ENCODE measurements at places on chromosomes 5 and 9.

DNA sequence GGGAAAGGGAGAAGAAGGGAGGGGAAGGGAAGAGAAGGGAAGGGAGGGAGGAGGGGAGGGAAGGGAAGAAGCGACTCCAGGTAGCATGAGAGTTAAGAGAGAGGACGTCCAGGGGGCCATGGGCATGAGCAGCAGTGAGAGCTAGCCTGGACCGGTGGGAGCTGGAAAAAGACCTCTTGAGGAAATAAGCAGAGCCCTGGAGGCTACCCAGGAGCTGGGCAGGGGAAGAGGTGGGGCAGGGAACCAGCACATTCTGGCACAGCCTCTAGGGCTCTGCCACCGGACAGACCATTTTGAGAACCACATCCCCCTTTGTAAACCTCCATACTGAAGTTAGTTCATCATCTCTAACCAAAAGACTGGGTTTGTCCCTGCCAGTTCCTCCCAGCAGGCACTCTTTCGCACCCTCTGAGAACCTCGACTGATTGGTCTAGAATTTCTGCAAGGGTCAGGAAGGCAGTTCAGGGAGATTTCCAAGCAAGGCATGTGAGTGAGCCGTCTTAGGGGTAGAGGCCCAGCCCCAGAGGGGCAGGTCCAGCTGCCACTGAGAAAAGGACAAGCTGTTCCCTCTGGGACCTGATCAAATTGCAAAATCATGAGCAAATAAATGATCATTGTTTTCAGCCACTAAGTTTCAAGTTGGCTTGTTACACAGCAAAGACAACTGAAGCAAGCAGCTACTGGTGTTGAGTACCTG is 11.6 kb downstream of the NAIF1 start:
- DNase-seq: no peak

GRCh38 chr5:53151713-53152458 is 42.3 kb upstream of the MOCS2 start:
- DNase-seq: no peak

- peak; percentile 5 for DNase-seq
Measured at GRCh38 chr5:149664666-149665415, 65.3 kb upstream of the PPARGC1B start.

GRCh38 chr9:129258124-129258822 is 80.2 kb upstream of the IER5L start:
- peak; percentile 41 for DNase-seq

DNA sequence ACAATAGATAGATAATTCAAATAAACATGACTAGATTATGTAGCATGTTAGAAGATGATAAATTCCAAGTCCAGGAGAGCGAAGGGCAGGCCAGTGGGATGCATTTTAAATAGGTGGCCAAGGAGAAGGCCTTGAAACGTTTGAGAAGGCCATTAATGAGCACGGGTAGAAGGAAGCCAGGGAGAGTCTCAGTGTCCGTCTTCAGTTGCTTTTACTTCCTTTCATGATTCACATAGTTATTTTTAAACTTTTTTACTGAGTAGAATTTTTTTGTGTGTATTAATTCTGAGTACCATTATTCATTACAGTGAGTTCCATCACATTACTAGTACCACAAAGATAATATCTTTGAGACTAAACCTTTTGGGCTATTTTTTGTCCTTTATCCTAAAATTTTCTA is 259.2 kb downstream of the ARRDC3 start:
- DNase-seq: no peak

GRCh38 chr9:18020121-18020745 is 441.4 kb downstream of the SH3GL2 start:
- DNase-seq: no peak

GRCh38 chr9:122333169-122333808 is 37.5 kb upstream of the PTGS1 start:
- DNase-seq: no peak

DNA sequence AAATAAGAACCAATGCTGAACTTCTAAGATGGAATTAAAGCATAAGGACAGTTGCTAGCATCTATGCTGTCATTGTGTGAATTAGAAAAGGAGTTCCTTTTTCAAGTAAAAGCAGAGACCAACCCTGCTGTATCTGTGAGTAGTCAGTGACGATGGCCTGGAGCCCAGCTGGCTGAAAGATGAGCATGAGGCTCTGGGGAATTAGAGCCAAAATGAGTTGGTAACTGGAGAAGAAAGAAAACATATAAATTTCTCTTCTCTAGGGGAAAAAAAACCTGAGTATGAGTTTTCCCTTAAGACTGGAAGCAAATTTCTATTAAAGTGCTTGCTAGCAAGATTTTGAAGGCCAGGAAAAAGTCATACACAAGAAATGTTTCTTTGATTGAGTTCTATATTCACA is 1.6 kb upstream of the SPZ1 start:
- peak; percentile 61 for DNase-seq

GRCh38 chr5:132384506-132385050 is 15.1 kb downstream of the SLC22A5 start:
- DNase-seq: no peak

DNA sequence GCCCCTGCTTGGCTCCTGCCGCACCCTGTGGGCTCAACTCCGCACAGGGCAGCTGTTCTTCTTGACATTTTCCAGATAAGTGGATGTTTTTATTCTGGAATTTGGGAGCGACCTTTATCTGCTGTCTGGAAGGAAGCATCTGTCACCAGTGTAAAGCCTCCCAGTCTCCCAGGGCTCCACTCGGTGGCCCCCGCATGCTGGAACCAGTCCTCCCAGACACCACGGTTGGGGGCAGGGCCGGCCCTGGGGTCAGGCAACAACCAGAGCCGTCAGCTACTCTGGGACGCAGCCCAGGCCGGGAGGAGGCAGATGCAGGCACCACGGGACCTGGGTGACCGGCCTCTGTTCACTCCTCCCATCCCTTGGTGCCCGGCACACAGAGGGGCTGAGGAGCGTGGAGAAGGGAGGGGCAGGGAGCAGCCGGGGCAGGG is 92.8 kb upstream of the ADAMTS2 start:
- peak; percentile 23 for DNase-seq

GRCh38 chr5:167982-168660 is 23.2 kb upstream of the LRRC14B start:
- DNase-seq: no peak

- no peak for DNase-seq
Measured at GRCh38 chr9:105291938-105292337, 47.5 kb downstream of the SLC44A1 start.

DNA sequence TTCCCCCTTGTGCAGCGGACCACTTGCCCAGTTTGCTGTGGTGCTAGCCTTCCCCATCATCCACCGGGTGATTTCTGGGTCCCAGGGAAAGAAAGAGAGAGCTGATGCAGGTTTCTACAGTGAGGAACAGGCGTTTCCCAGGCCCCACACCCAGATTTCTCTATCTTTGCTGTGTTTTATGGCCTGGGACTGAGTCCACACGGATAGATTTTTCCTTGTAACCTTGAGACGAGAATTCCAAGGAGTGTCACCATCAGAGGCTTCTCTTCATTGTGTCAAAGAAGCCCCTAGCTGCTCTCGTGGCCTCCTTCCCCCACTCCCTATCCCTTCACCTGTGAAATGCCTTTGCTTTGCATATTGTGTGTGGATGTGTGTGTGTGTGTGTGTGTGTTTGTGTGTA is 21.2 kb upstream of the FGFR4 start:
- no peak for DNase-seq

GRCh38 chr5:14240359-14240758 is 97.2 kb downstream of the TRIO start:
- DNase-seq: peak; percentile 83

DNA sequence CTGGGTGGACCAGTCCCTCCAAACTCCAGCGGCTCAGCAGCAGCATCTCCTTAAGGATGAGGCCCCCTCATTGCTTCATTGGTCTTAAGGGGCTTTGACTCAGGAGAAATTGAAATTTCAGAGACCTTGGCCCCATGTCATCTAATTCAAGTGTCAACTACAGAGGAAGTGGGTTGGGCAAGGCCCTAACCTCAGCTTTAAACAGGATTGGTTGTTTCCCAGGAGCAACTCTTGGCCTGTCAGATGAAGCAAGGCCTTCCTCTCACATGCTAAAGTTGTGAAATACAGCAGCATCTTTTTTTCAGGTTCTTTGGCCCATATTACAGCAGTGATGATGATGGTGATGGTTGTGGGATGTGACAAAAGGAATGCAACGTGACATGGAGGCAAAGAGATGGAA is 348.3 kb downstream of the ICE1 start:
- DNase-seq: no peak

- DNase-seq: peak; percentile 50
Measured at GRCh38 chr9:121225240-121225639, 23.6 kb upstream of the RAB14 start.

DNA sequence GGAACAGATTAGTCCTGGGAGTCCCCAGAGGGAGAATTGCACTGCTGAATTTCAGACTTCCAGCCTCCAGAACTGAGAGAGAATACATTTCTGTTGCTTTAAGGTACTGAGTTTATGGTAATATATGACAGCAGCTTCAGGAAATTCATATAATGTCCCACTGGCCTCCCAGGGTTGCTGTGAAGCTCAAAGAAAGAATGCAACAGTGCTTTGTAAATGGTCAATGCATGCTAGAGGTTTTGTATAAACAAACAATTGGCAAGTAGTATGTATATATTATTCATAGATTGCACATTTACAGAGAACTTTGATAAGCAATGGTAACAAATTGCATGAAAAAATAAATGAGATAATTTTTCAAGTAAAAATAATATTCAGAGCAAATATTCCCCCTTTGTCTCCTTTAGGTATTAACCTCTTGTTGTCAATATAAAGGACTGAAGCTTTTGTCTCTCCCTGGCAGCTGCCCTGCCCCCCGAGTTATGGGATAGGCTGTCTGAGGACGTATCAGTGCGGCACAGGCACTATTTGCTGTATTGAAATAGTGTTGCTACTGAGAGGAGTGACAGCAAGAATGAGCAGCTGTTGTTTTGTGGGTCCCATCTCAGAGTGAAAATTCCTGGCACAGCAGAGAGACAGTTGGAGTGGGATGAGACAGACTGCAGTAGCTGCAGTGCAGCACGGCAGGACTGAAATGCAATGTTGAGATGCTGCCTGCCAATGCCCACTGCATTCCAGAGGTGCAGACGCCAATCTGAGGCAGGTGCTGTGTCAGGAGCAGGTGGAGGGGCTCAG is 194.2 kb upstream of the GLRA1 start:
- DNase-seq: no peak

DNA sequence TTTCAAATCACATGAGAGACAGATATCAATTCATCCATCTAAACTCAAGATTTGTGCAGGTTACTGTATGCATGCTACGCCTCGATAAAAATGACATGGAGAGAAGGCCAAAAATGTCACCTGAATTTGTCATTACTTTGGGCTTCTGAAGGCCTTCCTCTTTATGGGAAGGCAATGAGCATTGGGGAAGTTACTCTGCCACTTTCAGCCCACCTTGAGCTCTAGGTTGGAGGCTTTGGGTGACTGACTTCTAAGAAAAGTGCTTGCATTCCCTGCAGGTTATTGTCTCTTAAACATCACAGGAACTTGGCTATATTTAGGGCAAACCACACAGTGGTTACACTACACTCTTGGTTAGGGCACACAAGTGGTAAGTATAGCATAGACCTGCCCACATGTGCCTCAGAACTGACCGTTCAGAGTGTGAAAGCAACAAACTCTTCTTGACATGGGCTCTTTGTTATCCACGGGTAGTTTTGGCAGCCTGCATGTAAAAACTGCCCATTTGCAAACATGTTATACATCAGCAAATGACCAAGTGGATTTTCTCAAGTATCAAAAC is 169.5 kb downstream of the ZNF608 start:
- no peak for DNase-seq

DNA sequence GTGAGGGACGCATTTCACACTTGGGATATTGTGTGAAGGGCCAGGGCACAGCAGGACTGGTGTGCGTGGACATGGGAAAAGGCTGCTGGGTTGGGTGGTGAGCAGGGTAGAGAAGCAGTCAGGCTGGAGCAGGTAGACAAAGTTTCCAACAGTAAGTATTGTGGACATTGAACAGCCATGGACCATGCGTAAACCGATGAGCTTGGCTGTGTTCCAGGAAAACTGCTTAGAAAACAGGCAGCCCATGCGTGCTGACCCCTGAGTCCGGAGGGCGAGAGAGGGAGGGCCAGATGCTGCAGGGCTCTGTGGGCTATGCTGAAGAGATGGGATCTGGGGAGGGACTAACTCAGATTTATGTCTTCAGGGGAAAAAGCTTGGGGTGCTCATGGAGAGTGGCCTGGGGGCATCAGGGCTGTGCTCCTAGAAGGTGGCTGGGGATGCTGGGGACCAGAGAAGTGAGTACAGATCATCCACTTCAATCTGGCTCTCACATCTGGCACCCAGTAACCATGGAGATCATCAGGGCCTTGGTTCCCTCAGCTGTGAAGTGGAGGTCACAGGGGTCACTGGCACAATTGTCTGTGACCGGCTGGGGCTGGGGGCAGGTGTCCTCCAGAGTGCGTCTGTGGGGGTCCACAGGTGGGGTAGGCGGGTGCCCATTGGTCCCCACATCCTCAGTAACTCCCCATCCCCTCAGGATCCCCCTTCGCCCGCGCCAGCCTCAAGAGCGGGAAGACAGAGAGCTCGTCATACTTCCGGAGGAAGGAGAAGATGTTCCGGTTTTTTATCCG is 93.3 kb downstream of the CACNA1B start:
- no peak for DNase-seq

GRCh38 chr5:95725071-95725820 is 5.9 kb upstream of the RHOBTB3 start:
- no peak for DNase-seq

GRCh38 chr9:16257604-16258003 is 612.9 kb downstream of the BNC2 start:
- no peak for DNase-seq

- DNase-seq: no peak
Measured at GRCh38 chr5:15384176-15384575, 115.8 kb upstream of the FBXL7 start.

GRCh38 chr5:180345186-180345585 is 8.0 kb downstream of the GFPT2 start:
- DNase-seq: no peak

DNA sequence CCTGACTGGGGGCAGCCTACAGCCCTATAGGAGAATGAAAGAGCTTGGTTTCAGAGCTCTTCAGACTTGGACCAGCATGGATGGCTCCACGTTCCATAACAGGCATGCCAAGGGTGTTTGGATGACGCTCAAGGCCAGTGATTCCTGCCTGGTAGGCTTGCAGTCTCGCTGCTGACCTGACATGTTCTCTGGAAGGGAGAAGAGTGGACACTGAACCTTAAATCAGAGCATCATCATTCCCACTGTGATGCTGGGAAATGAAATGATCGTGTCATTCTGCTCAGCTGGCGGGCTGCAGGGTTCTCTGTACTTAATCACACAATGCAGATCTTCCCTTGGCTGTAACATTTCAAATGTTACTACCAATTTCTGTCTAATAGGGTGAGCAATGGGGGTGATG is 57.0 kb downstream of the CFAP90 start:
- DNase-seq: no peak

- DNase-seq: no peak
Measured at GRCh38 chr9:892123-892522, 50.6 kb downstream of the DMRT1 start.

DNA sequence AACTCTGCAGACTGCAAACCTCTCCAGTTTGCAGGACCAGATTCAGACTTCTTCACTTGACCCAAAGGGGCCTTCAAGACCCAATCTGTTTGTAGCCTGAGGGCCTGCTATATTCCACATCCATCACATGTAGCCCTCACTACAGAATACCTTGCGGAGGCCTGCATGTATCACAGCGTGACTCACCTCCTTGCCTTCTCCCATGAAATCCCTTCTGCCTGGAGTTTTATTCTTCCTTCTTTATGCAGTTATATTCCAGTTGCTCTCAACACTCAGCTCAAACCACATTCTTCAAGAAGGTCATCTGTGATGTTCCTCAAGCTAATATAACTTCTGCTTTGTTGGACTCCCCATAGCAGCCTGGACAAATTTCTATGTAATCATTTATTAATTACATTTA is 198.5 kb upstream of the PTGER4 start:
- DNase-seq: no peak

GRCh38 chr5:11385901-11386293 is 518.3 kb downstream of the CTNND2 start:
- peak; percentile 59 for DNase-seq

Data from NCI-H524 treated with DMSO at 0.1 percent for 48 hours (cell line).